ENCODE measurements at places on chromosomes 2 and 18. TPM values are rescaled to one million over a fixed set of nuclear protein-coding genes. Genes with fewer than 3 reads are reported as not detected.

The CFAP53 gene
- total RNA-seq, result 0.08 TPM

The LINC00305 gene
- total RNA-seq, result not detected

The MRPL19 gene
- total RNA-seq, result 74.5 TPM

The SULT1C2 gene
- total RNA-seq, result not detected

The FOXD4L1 gene
- 1.0 TPM for total RNA-seq

The CD8B2 gene
- total RNA-seq, result not detected

The DNER gene
- total RNA-seq, result 0.15 TPM

The RFTN2 gene
- not detected for total RNA-seq

The SP5 gene
- total RNA-seq, result 0.10 TPM

The SLC66A3 gene
- 5.0 TPM for total RNA-seq

DNA sequence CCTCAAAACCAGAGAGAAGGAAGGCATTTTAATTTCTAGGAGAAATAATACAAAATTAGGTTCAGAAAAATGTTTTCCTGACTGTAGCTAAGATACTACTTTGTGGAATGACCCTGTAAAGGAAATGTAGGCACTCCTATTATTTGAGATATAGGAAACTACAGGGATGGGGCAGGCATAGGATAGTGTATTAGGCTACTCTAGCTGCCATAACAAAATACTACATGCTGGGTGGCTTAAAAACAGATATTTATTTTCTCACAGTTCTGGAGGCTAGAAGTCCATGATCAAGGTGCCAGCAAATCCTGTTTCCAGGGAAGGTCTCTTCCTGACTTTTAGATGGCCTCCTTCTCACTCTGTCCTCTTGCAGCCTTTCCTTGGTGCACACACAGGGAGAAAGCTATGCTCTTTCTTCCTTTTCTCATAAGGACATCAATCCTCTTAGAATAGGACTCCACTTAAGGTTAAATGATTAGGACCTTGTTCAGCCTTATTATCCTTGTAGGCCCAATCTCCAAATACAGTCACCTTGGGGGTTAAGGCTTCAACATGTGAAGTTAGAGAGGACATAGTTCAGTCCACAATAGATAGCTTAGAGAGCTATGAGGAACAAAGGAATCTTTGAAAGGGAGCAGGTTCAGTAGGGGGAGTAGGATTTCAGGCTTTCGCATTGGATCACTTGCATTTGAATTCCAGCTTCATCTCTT is 14.0 kb upstream of the CAVIN2 start:
- no peaks in the 10 kb centered on the region for H3K27me3 ChIP-seq
- H3K4me1 ChIP-seq, result peaks cover 25% of the 10 kb centered on the region
- no peak for DNase-seq
- no peak overlapping the region for H3K4me3 ChIP-seq
- H3K36me3 ChIP-seq, result no peaks in the 10 kb centered on the region

DNA sequence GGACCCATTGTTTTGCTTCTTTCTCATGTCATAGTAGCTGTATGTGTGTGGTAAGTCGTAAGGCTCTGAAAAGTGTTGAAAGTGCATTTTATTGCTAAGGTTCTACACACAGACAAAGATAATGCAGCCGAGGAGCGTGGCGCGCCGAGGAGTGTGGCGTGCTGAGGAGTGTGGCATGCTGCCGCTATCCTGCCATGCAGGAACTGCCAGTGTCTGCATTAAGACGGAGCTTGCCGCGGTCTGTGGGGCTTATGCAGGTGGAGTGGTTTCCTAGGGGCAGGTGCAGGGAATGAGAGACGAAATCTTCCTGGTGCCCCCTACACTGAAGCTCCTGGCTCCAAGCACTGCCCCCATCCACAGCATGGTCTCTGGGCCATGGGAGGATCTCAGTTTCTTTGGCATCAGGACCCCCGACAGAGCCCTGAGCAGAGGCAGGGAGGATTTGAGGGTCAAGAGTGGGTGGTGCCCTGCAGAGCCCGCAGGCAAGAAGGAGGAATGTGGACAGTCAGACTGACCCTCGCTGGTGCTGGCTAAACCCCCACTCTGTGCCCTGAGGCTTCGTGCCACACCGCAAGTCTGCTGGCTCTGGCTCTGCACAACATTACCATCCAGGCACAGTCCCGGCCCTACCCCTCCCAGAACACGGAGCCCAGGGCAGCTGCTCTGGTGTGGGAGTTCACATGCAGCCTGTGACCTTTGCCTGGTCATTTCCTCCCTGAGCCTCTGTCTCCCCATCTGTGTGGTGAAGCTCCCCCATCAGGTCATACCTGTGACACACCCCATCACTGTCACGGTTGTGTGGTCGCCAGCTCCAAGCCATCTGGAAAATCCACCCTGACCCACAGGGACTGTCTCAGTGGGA is 3.2 kb downstream of the SNED1 start:
- peaks cover 30% of the 10 kb centered on the region for H3K36me3 ChIP-seq
- no peak overlapping the region for H3K27ac ChIP-seq
- DNase-seq, result no peak
- no peaks in the 10 kb centered on the region for H3K27me3 ChIP-seq
- peaks cover 13% of the 10 kb centered on the region for H3K4me1 ChIP-seq

DNA sequence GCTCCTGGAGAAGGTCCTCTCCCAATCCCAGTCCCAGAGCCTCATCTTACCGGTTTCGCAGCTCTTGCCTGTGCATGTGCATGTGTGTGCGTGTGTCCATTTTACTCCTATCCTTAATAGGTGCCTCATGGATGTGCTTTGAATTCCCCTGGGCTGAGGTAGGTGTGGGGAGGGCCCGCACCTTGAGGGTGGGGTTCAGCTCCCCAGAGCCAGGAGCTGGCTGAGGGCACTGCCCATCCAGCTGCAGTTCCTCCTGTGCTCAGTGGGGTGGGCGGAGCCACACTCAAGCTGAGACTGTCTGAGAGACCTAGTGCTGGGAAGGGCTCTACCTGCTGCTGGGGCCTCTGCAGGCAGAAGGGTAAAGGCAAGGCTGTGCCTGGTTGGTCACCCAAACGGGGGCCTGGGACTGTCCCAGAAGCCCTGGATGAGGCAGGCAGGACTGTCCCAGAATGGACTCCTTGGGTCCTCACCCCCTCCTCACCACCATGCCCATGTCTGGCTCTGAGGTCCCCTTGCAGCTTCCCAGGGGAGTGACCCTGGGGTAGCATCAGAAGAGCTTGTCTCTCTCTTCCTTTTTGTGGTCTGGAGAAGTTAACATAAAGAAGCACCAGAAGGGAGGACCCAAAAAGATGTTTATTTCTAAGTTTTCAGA is 8.9 kb downstream of the GDF7 start:
- H3K27me3 ChIP-seq, result peaks cover 4% of the 10 kb centered on the region
- H3K36me3 ChIP-seq, result no peaks in the 10 kb centered on the region
- H3K4me1 ChIP-seq, result no peaks in the 10 kb centered on the region
- no peak overlapping the region for H3K4me3 ChIP-seq

DNA sequence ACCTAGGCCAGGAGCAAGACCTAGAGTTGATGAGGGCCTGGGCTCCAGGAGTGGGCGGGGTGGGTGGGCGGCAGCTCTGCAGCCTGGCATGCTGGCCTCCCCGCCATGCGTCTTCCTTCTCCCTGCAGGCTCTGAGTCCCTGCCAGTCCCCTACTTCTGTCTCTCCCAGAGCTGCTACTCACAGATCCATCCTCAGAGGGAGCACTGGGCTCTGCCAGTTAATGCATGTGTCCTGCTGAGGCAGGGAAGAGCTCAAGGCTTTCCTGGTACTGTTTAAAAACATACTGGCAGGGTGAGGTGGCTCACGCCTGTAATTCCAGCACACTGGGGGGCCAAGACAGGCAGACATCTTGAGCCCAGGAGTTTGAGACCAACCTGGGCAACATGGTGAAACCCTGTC is 38.7 kb upstream of the EDAR start:
- no peak overlapping the region for H3K4me3 ChIP-seq
- no peak for DNase-seq
- H3K36me3 ChIP-seq, result no peaks in the 10 kb centered on the region
- no peak overlapping the region for H3K27ac ChIP-seq
- H3K27me3 ChIP-seq, result no peaks in the 10 kb centered on the region
- no peaks in the 10 kb centered on the region for H3K4me1 ChIP-seq

DNA sequence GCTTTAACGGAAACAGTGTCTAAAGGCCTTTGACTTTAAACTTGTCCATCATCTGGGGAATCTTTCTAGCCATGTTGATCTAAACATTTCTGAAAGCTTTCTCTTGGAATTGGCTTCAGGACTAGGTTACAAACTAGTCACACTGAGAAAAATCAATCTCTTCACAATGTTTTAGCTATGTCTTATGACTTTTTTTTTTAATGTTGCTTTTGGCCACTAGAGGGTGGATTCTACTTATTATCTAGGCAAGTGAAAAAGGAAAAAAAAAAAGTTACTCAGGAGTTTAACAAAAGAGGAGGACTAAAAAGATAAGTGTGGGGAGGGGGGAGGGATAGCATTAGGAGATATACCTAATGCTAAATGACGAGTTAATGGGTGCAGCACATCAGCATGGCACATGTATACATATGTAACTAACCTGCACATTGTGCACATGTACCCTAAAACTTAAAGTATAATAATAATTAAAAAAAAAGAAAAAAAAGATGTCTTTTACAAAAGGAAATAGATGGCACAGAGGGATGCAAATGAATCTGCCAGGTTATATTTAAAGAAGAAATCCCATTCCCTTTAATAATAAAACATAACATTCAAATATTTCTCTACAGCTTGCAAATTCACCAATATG is 160.4 kb upstream of the PID1 start:
- H3K4me1 ChIP-seq, result no peaks in the 10 kb centered on the region
- no peaks in the 10 kb centered on the region for H3K36me3 ChIP-seq
- H3K27ac ChIP-seq, result no peak overlapping the region
- peaks cover 3% of the 10 kb centered on the region for H3K27me3 ChIP-seq
- H3K4me3 ChIP-seq, result no peak overlapping the region

DNA sequence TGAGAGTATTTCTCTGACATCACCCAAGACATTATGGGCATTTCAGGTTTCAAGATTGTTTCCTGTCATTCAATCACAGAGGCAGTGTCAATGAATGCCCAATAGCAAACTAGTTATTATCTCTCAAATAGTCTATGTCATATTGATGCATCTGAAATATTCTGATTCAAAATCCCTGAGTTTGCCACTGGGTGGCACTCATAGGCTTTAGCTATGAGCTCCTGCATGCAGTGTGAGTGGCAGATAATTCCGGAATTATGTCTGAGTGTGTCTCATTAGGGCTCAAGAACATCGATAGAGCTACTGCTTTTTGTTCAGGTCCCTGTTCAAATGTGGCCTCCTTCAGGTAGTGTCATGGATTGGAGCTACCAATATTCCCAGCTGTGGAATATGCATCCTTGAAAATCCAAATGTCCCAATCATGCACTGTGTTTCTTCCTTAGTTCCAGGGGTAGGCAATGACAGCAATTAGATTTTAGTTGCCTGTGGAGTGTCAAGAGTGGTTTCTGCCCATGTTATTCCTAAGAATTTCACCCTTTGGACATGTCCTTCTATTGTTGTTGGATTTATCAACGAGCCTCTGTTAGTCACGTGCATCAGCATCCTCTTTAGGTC is 7.8 kb upstream of the OR6B3 start:
- no peak overlapping the region for H3K4me3 ChIP-seq
- no peaks in the 10 kb centered on the region for H3K4me1 ChIP-seq
- no peak overlapping the region for H3K27ac ChIP-seq

DNA sequence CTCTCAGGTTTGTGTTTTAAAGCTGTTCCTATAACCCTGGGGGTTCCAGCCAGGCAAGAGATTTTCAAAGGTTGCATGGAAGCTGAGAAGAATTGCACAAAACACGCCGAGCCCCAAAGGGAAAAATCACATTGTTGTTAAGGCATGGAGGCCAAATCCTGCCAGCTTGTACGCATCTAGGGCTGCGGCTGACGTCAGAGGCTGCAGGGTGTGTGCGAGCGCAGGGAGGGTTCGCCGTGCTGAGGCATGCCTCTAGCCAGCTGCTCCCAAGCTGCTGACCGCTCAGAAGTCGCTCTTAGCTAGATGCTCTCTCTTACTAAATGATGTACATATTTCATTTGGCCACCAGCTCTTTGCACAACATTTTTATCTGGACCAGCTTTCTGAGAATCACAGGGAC is 191.8 kb downstream of the LPIN1 start:
- H3K27ac ChIP-seq, result no peak overlapping the region
- no peaks in the 10 kb centered on the region for H3K4me1 ChIP-seq
- no peaks in the 10 kb centered on the region for H3K27me3 ChIP-seq

GRCh38 chr2:72824224-72824842 is 1.5 kb downstream of the EXOC6B start:
- H3K4me1 ChIP-seq, result peaks cover 15% of the 10 kb centered on the region

- no peak overlapping the region for H3K27ac ChIP-seq
- H3K4me1 ChIP-seq, result no peaks in the 10 kb centered on the region
- no peaks in the 10 kb centered on the region for H3K27me3 ChIP-seq
- H3K36me3 ChIP-seq, result no peaks in the 10 kb centered on the region
Measured at GRCh38 chr2:208031608-208032019, 6.3 kb upstream of the PLEKHM3 start.

GRCh38 chr18:6004683-6005082 is 109.4 kb upstream of the TMEM200C start:
- no peaks in the 10 kb centered on the region for H3K36me3 ChIP-seq
- H3K4me1 ChIP-seq, result no peaks in the 10 kb centered on the region
- H3K4me3 ChIP-seq, result no peak overlapping the region

DNA sequence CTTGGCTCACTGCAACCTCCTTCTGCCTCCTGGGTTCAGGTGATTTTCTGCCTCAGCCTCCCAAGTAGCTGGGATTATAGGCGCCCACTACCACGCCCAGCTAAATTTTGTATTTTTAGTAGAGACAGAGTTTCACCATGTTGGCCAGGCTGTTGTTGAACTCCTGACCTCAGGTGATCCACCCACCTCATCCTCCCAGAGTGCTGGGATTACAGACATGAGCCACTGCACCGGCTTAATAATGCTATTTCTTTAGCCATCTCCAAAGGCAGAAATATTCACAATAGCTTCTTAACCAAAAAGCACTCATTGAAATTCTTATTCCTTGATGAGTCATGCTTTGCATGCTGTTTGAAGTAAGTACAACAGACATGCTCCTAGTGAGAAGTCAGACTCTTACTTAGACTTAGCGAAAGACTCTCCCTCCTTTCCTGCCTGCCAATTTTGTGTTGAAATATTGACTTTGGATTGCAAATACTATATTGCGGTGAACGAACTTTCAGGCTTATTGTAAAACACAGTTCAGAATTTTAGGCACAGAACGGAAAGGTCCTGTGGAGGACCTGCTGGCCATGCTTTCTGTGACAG is 4.4 kb downstream of the ACTR3 start:
- H3K27me3 ChIP-seq, result no peaks in the 10 kb centered on the region
- DNase-seq, result no peak
- no peaks in the 10 kb centered on the region for H3K36me3 ChIP-seq
- H3K27ac ChIP-seq, result no peak overlapping the region
- 0 out of 2 replicates have a peak, but pooled peaks cover 7% of the 10 kb centered on the region for H3K4me1 ChIP-seq

DNA sequence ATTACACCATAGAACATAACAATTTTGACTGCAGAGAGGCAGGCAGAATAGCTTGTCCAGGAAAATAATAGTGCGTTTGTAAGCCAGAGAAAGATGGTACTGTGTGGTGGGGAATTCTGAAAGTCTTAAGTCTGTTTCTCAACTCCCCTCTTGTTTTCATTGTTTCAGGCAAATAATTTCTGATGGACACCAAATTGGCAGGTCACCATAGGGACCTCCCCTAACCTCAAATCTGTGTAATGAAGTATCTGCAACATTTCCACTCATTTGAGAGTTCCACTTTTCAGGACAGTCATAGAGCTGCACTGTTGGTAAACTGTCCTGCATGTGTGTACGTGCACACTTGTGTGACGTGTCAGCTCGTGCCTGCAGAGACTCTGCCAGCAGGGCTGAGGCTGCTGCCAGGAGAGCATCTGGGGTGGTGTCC is 195.6 kb downstream of the AGAP1 start:
- H3K4me3 ChIP-seq, result no peak overlapping the region
- no peaks in the 10 kb centered on the region for H3K27me3 ChIP-seq
- H3K27ac ChIP-seq, result no peak overlapping the region
- no peak for DNase-seq
- peaks cover 18% of the 10 kb centered on the region for H3K4me1 ChIP-seq

- H3K4me3 ChIP-seq, result no peak overlapping the region
- no peaks in the 10 kb centered on the region for H3K27me3 ChIP-seq
- H3K27ac ChIP-seq, result peak overlapping the region; percentile 34
- no peaks in the 10 kb centered on the region for H3K36me3 ChIP-seq
- DNase-seq, result peak; percentile 73
Measured at GRCh38 chr18:38494065-38494464, 928.5 kb upstream of the CELF4 start.

Measured in SJCRH30 (cell line).